ENCODE measurements at places on chromosomes 16 and 17.

DNA sequence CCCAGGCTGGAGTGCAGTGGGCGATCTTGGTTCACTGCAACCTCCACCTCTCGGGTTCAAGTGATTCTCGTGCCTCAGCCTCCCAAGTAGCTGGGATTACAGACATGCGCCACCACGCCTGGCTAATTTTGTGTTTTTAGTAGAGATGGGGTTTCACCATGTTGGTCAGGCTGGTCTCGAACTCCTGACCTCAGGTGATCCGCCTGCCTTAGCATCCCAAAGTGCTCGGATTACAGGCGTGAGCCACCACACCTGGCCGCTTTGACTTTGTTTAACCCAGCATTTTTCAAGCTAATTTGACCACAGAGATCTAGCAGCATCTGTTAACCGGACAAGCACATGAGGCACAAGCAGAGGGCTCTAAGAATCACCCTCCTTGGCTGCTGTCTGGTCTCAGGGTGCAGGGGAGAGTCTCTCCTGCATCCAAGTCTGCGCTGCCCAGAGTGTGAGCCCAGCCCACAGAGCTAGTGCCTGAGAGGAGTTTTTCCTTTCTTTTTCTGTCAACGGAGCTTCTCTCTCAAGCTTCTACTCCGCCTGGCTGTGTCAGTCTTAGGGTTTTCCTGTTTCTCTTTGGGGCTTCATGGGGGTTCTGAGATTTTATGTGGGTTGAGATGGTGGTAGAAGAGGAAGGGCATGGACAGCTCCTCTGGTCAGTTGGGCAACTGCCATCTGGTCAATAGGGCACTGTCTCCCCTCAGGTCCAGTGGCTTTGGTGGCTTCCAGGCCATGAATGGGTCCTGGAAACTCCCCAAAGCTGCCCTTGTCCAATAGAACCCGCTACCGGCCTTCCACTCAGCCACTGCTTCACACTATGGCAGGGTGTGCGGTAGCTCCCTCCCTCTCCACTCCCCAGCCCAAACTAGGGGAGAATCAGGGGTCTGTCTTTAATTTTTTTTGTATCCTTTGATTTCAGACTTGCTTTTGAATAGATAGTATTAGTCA lies 59.6 kb downstream of the TNFRSF13B start:
- no peak for DNase-seq

DNA sequence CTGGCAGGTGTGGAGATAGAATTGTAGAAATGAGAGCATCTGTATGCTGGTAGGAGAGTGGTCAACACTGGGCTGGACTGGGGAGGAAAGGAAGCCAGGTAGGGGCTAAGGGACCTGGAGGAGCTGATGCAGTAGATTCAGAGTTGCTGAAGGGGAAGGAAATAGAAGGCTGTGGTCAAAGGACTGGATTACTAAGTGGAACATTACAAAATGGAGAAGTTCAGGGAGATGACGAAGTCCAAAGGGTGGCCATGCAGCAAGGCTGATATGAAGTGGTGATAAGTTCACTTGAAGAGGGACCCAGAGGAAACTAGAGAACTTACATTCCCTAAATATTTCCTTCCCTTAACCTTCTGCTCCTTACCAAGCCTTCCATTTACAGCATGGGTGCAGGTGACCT lies 8.6 kb upstream of the CCL2 start:
- DNase-seq = no peak

DNA sequence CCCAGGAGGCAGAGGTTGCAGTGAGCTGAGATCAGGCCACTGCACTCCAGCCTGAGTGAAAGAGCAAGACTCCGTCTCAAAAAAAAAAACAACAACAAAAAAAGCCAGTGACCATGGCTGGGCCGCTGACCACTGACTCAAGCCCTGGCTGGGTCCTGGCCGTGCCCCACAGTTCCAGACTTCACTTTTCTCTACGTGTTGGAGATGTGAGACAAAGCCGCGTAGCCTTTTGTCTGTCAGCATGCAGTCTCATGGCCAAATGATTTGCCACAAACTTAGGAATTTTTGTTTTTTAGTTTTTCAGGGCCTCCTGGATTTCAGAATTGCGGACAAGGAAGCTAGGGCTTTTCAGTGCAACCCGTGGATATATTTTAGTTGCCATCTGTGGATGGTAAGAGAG lies 89.3 kb upstream of the CIBAR2 start:
- no peak for DNase-seq

DNA sequence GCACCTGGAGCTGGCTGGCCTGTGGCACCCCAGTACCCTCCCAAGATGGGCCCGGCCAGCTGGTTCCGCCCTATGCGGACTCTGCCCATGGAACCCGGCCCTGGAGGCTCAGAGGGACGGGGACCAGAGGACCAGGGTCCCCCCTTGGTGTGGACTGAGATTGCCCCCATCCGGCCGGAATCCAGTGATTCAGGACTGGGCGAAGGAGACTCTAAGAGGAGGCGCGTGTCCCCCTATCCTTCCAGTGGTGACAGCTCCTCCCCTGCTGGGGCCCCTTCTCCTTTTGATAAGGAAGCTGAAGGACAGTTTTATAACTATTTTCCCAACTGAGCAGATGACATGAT lies 12.0 kb downstream of the TBX21 start:
- DNase-seq = no peak

DNA sequence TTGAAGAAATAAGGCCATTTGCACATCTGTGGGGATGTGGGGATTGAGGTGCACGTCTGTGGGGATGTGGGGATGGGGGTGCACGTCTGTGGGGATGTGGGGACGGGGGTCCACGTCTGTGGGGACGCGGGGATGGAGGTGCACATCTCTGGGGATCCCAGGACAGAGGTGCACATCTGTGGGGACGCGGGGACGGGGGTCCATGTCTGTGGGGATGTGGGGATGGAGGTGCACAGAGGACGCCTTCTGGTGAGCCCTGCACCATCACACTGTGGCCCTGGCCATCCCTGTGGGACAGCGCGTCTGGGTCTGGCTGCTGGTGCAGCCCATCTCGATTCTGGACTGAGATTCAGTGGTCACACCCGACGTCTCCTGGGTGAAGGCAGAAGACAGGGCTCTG lies 161.4 kb downstream of the LAT start:
- no peak for DNase-seq

Data from T follicular helper cell (primary cell).